Activated CD4-positive, alpha-beta T cell treated with anti-CD3 and anti-CD28 coated beads, Interleukin-2, amount 10 ng/mL, durations not matched to agents 7 days and 5 days (primary cell): ENCODE measurements at places on chromosomes 5 and 9. TPM values are rescaled to one million over a fixed set of nuclear protein-coding genes. Genes with fewer than 3 reads are reported as not detected.

DNA sequence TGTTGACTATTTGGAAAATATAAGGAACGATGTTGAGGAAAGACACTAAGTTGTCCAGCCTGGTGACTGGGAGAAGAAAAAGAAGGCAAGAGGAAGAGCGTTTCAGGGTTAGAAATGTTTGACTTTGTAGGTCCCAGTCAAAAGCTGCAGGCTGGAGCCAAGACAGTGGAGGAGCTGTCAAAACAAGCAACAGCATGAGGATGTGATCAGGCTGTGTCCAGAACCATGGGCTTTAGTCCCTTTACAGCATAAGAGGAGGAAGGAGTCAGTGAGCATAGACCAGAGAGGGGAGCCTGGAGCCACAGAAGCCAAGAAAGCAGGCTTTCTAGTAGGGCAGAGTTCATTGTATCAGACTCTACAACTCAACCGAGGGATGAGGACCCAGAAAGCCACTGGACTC, 658.5 kb downstream of the BNC2 start:
- no peak for DNase-seq
- H3K4me3 ChIP-seq: no peak overlapping the region
- no peak overlapping the region for H3K27ac ChIP-seq
- H3K27me3 ChIP-seq: no peaks in the 10 kb centered on the region

GRCh38 chr5:73354406-73354805, 94.2 kb downstream of the FOXD1 start:
- no peaks in the 10 kb centered on the region for H3K4me1 ChIP-seq
- H3K4me3 ChIP-seq: no peak overlapping the region
- H3K27me3 ChIP-seq: peaks cover 43% of the 10 kb centered on the region
- no peaks in the 10 kb centered on the region for H3K36me3 ChIP-seq

- no peaks in the 10 kb centered on the region for H3K4me1 ChIP-seq
- no peak for DNase-seq
- peaks cover 19% of the 10 kb centered on the region for H3K36me3 ChIP-seq
- no peak overlapping the region for H3K4me3 ChIP-seq
- H3K27ac ChIP-seq: no peak overlapping the region
These were observed 68.3 kb downstream of the HMGCR start for GRCh38 chr5:75405296-75405695.

Gene TRPM3
- total RNA-seq: not detected

DNA sequence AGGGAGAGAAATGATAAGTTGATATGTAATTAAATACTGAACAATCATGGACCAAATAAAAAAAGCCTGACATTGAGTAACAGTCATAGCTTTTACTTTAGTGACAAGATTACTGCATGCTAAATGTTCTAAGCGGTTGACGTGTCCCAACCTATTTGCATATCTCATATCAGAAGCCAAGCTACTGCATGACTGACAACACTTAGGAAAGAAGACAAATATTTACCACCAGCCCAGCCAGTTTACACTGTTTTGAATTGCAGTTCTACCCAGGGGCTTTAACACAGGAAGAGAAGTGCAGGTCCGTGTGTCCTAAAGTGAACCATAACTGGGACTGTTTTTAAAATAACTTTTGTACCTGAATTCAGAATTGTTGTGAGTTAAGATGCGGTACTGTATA, 219.9 kb downstream of the PRDM9 start:
- no peaks in the 10 kb centered on the region for H3K36me3 ChIP-seq
- H3K27ac ChIP-seq: no peak overlapping the region
- H3K27me3 ChIP-seq: no peaks in the 10 kb centered on the region

Gene STRBP
- total RNA-seq: 16.8 TPM
